ENCODE measurements at places on chromosomes 5 and 9.

DNA sequence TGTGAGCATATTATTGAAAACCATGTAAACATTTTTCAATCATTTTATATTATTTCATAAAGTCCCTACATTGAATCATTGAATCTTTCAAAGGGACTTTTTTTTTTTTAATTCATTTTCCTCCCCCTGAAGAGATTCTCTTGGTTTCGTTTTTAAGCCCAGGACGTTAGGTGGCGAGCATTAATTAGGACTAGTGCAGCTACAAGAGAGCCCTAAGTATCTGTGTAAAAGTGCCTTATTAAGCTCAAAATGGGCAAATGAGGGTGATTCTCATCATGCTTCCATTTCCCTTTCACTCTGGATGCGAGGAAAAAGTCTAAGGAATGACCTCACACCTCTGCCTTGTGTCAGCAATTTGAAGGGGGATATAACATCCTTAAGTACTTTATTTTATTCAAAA is 517.9 kb upstream of the ITGA1 start:
- DNase-seq, result no peak

- DNase-seq, result no peak
Measured at GRCh38 chr5:96952974-96953730, 17.3 kb downstream of the LNPEP start.

DNA sequence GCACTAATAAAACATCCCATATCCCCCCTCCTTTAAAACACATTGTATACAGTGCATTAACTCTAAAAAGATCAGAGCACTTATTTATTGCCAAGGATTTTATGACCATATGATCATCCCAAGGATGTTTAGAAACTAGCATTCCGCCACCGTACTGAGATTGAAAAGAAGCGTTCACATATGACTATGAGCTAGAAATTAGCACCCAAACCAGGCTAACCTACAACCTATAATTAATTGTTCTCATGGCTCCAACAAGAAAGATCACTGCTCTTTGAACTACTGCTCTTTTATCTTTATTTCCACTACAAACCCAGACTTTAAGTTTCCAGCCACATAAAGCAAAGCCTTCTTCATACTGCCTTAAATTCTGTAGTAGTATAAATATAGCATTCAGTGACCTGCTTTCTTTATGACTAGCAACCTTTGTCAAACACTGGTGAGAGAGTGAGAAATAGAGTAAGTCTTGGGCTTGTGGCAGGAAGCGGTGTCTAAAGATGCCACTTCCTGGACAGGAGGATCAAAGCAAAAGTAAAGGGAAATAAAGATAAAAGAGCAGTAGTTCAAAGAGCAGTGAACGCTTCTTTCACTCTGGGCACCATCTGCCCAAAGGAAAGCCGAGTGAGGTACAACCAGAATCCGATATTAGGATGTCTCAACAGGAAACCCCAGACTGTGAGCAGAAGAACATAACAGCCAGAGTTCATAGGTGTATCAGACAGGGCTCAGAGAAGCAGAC is 151.1 kb upstream of the ERCC6L2 start:
- no peak for DNase-seq

GRCh38 chr9:25003686-25004085 is 458.0 kb upstream of the IZUMO3 start:
- no peak for DNase-seq

DNA sequence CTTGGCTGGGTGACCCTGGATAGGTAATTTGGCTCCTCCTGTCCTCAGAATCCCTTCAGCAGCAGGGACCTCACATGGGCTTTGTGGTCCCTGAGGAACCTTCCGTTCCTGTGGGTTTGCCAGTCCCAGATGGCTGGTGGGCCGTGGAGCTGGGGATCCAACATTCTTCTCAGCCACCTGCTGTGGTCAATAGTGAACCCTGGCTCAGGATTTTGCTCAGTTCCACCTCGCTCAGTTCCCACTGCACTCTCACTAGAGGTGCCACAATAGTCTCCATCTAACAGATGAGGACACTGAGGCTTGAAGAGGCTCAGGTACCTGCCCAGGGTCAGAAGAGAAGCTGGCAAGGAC is 17.1 kb upstream of the SPOUT1 start:
- DNase-seq, result no peak

- no peak for DNase-seq
Measured at GRCh38 chr9:86202338-86202882, 57.0 kb downstream of the C9orf153 start.

GRCh38 chr9:125409637-125410521 is 148.3 kb downstream of the GAPVD1 start:
- DNase-seq, result peak; percentile 21

- no peak for DNase-seq
Measured at GRCh38 chr5:81212211-81212751, 20.8 kb upstream of the CKMT2 start.

Measured in stimulated activated CD4-positive, alpha-beta T cell treated with anti-CD3 and anti-CD28 coated beads, Interleukin-1b, Interleukin-23, amount 100 ng/mL, for 24 hours (primary cell).